ENCODE measurements at places on chromosomes 2 and 18.

DNA sequence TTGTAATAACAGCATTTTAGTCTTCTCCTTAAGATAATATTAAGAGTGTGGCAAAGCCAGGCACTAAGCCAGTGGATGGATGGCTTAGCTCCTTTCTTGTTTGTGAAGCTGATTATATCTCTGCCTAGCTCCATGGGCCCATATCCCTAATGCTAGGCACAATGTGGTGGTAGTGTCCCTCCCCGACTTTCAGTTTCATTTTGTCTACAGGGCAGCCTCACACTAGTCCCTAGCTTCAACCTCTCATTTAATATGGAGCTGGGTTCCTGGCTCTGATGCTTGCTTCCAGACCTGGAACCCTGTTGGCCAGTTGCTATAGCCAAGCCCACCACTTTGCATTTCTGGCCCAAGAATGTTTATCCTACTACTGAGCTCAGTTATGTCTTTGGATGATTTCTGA, 437.0 kb upstream of the MEIS1 start:
- DNase-seq, result no peak

DNA sequence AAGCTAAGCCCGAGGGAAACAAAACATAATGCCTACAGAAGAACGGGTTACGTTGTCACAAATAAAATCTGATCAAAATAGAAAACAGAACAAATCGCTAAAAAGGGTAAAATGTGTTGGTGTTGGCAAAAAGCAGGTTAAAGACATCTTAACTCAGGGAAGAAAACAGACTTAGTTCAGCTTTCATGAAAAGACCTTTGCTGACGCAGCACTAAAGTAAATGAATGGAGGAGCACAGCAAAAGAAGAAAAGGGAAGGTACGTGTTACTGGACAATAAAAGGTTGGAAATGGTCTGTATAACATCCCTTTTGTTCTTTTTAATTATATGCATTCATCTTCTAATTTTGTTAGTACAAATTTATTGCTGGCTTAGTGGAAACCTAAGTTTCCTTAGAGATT, 117.4 kb upstream of the DSEL start:
- DNase-seq, result no peak

- no peak for DNase-seq
These were observed 2.5 kb upstream of the CNDP2 start for GRCh38 chr18:74493689-74494088.

- DNase-seq, result no peak
These were observed 149.7 kb upstream of the CAPN13 start for GRCh38 chr2:30956995-30957394.

GRCh38 chr2:98805412-98806171, 74.7 kb upstream of the MGAT4A start:
- no peak for DNase-seq

- no peak for DNase-seq
These were observed 58.9 kb downstream of the TXNL1 start for GRCh38 chr18:56579451-56579850.

- DNase-seq, result no peak
These were observed 141.1 kb downstream of the HRH4 start for GRCh38 chr18:24601585-24601984.

DNA sequence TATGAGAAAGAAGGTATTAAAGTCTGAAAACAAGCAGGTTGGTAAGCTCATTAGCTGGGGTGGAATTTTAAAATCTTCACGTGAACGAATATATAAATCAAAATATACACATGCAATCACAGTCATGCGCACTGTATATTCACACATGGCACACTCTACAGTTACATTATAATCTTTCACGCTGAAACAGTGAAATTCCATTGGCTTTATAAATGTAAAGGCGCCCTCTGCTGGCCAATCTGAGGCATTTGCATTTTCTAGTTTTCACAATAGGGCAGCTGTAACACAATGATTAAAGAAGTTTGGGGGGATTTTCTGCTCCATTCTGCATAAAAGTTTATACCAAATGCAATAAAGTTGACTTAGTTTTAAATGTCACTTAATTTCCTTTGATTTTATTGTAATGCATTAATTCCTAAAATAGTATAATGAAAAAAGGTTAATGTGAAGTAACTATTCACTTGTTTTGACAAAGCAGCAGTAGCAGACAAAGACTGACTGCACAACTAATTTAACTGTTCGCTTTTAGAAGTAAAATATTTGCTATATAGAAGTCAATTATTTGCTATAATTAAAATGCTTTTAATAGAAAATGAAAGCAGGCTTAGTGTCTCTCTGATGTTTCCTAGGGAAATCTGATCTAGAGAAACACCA, 17.2 kb downstream of the IFIH1 start:
- peak; percentile 21 for DNase-seq

All from activated CD4-positive, alpha-beta T cell treated with anti-CD3 and anti-CD28 coated beads, Interleukin-2, amount 50 U/mL, for 24 hours (primary cell).